ENCODE measurements at places on chromosomes 11 and 22.

- no peak for DNase-seq
These were observed 1073.0 kb downstream of the BRD1 start for GRCh38 chr22:48754611-48755058.

GRCh38 chr11:113967361-113967760, 7.5 kb upstream of the HTR3A start:
- DNase-seq, result no peak

DNA sequence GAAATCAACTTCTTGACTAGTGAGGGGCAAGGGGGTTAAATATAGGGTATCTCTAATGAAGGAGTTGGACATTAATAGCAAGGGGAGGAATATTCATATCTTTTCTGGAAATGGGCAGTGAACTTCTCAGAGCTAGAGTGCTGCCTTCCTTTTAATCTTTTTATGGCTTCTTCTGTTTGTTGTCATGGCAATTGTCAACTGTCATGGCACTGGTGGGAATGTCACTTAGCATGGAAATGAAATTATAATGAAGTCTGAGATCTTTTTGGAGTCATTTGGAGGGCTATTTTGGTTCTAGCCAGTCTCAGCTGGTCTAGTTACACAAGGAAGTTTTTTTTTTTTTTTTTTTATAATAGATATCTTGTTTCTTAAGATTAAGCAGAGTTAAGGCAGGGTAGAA, 250.2 kb downstream of the AASDHPPT start:
- no peak for DNase-seq

DNA sequence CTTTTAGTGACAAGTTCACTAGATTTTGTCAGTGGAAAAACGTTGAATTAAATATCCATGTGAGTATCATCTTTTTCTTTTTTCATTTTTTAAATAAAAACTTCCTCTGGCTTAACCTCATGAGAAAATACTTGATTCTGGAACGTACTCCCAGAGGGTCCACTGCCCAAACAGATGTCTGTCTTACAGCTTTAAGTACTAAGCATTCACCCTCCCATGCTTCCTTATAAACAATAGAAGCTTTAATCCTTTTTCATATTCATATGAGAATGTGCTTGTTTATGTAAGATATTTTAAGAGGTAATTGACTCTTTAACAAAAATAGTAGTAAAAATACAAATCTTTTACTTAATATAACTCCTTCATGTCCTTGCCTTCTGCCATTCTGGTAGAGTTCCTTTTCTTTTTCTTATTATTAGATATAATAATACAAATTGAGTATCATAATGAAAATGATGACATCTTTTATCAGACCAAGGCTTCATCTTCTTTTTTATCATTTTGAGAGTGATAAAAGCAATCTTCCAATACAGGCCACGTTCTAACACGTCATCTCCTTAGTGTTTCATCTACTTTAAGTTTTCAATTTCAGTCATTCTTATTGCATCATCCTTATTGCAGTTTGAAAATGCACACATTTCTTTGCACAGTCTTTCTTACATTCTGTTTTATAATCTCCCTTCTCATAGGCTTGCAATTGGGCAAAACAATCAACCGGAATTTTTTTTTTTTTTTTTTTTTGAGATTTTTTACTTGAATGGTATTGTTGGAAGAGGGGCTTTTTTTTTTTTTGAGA, 69.5 kb upstream of the MYO18B start:
- DNase-seq, result no peak

DNA sequence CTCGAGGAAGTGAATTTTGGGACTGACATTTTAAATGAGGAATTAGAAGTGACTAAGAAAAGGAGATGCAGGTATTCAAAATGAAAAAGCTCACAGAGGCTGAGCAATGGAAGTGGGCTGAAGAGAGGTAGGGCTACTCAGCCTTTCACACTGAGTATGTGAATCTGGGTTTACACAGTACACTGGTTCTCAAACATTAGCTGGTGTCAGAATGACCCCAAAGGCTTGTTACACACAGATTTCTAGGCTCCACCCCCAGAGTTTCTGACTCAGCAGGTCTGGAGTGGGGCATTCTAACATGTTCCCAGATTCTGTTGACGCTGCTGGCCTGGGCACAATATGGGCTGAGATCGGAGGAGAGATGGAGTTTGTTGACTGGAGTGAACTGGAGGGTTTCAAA, 32.8 kb downstream of the CADM1 start:
- no peak for DNase-seq

- DNase-seq, result peak; percentile 76
These were observed 13.8 kb upstream of the SLC39A13 start for GRCh38 chr11:47394322-47395222.

DNA sequence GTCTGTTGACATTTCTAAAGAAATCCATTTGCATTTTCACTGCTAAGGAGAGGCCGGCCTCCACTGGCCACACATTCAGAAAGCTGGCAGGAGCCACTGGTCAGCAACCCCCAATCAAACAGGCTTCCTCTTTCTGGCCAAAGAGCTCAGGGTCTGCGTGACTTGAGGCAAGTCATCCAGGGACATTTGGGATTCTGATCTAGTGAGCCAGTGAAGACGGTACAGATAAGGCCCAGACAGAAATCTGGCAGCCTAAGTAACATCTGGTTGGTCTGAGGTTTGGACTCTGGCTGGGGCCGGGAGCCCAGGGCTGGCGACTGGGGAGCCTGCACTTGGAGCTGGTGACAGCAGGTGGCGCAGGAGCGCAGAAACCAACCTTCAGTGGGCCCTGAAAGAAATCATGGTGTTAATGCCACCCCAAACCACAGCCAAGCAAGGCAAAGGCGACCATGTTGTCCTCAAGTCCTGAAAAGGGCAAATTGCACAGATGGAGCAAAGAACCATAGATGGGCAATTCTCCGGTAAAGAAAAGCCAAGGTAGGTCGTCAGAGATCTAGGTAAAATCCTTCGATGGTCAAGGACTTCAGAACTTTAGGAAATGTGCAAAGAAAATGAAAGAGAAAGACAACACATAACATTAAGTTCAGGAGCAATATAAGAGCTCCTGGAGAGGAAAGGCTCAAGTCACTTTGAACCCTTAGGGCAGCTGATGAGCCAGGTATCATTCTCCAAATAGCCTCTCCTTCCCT, 99.4 kb upstream of the BLID start:
- DNase-seq, result no peak

DNA sequence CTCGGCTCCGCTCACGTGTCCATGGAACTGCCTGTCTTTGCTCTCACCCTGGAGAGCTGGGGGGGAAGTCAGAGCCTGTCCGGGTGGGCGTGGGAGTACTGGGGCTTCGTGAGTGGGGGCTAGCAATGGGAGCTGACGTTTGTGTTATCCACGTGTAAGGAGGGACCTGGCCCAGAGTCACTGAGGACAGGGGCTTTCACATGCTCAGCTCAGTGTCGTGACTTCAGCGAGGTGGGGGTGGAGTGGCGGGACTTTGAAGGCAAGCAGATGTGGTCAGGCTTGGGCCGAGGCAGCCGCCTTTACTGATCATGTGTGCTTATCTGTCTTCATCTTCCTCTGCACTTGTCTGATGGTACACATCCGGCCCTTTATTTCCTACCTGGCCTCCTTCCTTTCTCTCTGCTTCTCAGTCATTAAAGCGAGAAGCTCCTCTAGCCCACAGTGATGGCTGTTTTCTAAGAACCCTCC, 113.1 kb upstream of the NNMT start:
- peak; percentile 84 for DNase-seq

GRCh38 chr11:17384002-17384511, 4.4 kb downstream of the KCNJ11 start:
- DNase-seq, result peak; percentile 72

DNA sequence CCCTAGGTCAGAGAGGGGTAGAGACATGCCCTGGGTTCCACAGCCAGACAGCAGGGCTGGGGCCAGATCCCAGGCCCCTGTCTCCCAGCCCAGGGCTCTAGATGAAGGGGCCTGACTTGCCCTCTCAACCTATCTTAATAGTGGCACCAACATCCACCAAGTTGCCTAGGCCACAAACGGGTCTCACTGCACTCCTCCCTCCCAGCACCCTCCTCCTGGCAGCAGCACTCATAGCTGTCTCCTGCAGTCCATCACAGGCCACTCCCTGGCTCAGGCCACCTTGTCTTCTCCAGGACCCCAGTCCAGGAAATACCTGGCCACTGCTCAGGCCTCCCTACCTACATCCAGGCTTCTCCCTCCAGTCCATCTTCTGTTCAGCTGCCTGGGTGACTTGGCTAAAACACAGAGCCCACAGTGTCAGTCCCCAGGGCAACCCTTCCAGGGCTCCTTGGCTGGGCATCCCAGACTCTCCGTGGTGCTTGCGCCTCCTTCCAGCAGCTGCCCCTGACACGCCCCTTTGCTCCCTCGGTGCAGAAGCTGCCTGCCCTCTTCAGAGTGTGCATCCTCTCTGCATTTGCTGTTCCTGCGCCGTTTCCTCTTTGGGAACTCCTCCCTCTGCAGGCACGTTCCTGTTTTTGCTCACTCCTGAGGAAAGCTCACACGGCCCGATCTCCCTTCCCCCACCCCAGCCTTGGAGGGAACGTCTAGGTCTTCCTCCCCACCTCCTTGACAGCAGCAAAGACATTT, 40.5 kb downstream of the LRRC32 start:
- DNase-seq, result peak; percentile 18

GRCh38 chr11:115848611-115849010, 344.4 kb upstream of the CADM1 start:
- no peak for DNase-seq

GRCh38 chr11:36443661-36444060, 66.4 kb downstream of the TRAF6 start:
- DNase-seq, result no peak

DNA sequence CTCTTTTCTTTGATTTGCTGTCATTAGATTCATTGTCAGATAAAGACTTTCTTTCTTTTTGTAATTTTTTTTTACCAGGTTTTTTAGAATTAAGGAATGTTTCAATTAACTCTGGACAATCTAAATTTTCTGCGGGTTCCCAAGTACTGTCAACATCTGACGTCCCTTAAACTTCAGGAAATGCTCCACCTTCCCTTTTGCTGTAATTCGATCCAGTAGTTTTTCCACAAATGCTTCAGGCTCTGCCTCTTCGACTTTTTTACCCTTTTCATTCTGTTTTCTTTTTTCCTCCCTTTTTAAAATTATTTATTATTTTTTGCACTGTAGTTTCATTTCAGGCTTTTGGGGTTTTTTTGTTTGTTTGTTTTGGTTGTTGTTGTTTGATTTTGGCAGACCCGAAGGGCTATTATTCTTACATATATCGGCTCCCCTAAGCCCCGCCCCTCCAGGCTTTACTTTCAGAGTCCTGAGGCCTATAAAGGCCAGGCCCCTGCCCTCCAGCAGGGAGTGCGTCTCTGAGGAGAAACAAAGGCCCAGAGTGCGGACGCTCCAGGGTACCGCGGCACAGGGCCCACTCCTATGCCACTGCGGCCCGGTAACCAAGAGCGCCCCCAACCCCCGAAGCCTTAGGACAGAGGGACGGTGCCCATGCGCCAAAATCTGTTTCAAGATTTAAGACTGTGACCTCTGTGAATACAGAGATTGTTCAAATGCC, 116.4 kb downstream of the TYR start:
- no peak for DNase-seq

DNA sequence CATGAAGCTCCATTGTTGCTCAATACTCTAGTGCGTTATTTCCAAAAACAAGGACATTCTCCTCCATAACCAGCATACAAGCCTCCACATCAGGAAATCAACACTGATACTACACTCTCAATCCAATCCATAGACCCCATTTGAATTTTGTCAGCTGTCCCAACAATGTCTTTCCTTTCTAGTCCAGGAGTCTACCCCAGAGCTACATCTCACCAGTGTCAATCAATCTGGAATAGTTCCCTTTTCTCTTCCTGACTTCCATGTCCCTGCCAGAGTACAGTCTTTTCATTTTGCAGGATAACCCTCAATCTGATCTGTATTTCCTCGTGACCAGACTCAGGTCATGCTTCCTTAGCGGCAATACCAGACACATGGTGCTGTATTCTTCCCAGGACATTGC, 43.0 kb downstream of the TCF20 start:
- no peak for DNase-seq

- DNase-seq, result no peak
These were observed 23.3 kb upstream of the ACR start for GRCh38 chr22:50714631-50715179.

- no peak for DNase-seq
These were observed 38.3 kb upstream of the GNB1L start for GRCh38 chr22:19892925-19893324.

- no peak for DNase-seq
These were observed 18.6 kb downstream of the TSKU start for GRCh38 chr11:76801736-76802135.

DNA sequence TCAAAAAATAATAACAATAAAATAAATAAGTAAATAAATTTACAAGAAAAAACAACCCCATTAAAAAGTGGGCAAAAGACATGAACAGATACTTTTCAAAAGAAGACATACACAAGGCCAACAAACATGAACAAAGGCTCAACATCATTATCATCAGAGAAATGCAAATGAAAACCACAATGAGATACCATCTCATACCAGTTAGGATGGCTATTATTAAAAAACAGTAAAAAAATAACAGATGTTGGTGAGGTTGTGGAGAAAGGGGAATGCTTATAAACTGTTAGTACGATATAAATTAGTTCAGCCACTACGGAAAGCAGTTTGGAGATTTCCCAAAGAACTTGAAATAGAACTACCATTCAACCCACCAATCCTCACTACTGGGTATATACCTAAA, 44.6 kb downstream of the PRCP start:
- DNase-seq, result no peak

- no peak for DNase-seq
These were observed 102.6 kb downstream of the TMPRSS5 start for GRCh38 chr11:113603277-113604059.

GRCh38 chr11:80727315-80727714, 1286.5 kb upstream of the TENM4 start:
- no peak for DNase-seq

DNA sequence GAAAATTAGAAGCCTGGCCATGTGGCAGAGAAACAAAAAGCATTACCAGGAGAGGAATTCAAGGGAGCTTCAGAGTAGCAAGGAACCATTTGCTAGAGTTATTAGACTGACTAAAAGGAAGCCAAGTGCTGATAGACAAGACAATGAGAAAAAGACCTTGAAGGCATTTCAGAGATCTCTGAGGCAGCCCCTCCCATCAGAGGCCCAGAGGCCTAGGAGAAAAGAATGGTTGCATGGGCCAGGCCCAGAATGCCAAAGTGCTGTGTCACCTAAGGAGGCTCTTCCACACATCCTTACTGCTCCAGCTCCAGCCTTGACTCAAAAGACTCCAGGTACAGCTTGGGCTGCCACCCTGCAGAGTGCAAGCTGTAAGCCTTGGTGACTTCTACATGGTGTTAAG, 61.8 kb upstream of the POU2AF2 start:
- DNase-seq, result no peak

GRCh38 chr11:103499710-103500340, 390.6 kb downstream of the DYNC2H1 start:
- no peak for DNase-seq

DNA sequence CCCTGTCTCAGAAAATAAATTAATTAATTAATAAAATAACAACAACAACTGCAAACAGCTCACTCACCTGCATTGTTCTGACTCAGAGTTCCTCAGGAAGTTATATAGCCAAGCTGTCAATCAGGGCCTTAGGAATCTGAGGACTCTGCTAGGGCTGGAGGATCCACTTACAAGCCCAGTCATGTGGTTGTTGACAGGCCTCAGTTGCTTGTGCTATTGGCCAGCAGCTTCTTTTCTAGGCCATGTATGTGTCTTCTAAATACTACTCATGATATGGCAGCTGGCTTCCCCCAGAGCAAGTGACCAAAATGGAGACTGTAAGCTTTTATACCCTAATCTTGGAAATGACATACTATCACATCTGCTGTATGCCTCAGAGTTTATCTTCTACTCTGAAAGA, 20.8 kb upstream of the ATP5MG start:
- no peak for DNase-seq

GRCh38 chr11:60375316-60375715, 3.0 kb upstream of the MS4A7 start:
- DNase-seq, result no peak

- DNase-seq, result no peak
These were observed 1112.4 kb upstream of the CNTN5 start for GRCh38 chr11:97908354-97908753.
